Smooth muscle cell of the umbilical artery (primary cell): ENCODE measurements at places on chromosomes 3 and 15. TPM values are rescaled to one million over a fixed set of nuclear protein-coding genes. Genes with fewer than 3 reads are reported as not detected.

Gene UMPS
- total RNA-seq: 25.5 and 31.9 TPM in 2 replicates

Gene PSMA4
- total RNA-seq: 181 and 241 TPM in 2 replicates

Gene FRMD4B
- under 0.01 and 0.88 TPM in 2 replicates for total RNA-seq

Gene PPCDC
- total RNA-seq: 6.2 and 7.4 TPM in 2 replicates

Gene ERICH6
- not detected in 2 replicates for total RNA-seq

Gene ALDH1A2
- total RNA-seq: 0.30 TPM in 1 of 2 replicates, not detected in the other

Gene PRRT3
- total RNA-seq: 2.4 and 3.0 TPM in 2 replicates

Gene POLR2H
- total RNA-seq: 86.7 and 121 TPM in 2 replicates

Gene CCDC39
- not detected in 2 replicates for total RNA-seq

Gene AADAC
- 0.09 and 1.2 TPM in 2 replicates for total RNA-seq

Gene FHIT
- total RNA-seq: 1.2 and 1.4 TPM in 2 replicates

Gene CLDN16
- total RNA-seq: under 0.01 and 0.23 TPM in 2 replicates

Gene PTH1R
- not detected in 2 replicates for total RNA-seq

Gene NR1I2
- 0.14 TPM in 1 of 2 replicates, not detected in the other for total RNA-seq

Gene AGBL1
- not detected in 2 replicates for total RNA-seq

Gene ZNF592
- total RNA-seq: 4.8 and 8.1 TPM in 2 replicates

Gene P2RY13
- not detected in 2 replicates for total RNA-seq

Gene P2RY14
- total RNA-seq: not detected in 2 replicates

Gene ARHGAP31
- 8.6 and 16.0 TPM in 2 replicates for total RNA-seq

Gene HTR3E
- not detected in 2 replicates for total RNA-seq

Gene EDEM1
- total RNA-seq: 38.3 and 59.9 TPM in 2 replicates

Gene ROPN1
- not detected in 2 replicates for total RNA-seq

Gene PLIN1
- total RNA-seq: 0.18 and 0.30 TPM in 2 replicates

Gene TGM5
- not detected in 2 replicates for total RNA-seq

Gene PLAAT1
- 0.23 and 1.8 TPM in 2 replicates for total RNA-seq

Gene SI
- not detected in 2 replicates for total RNA-seq

Gene LIPH
- total RNA-seq: not detected in 2 replicates

Gene TM6SF1
- total RNA-seq: 2.5 and 5.0 TPM in 2 replicates
